ENCODE measurements at places on chromosomes 6 and 20. TPM values are rescaled to one million over a fixed set of nuclear protein-coding genes. Genes with fewer than 3 reads are reported as not detected.

GRCh38 chr6:20808439-20808838 is 274.2 kb downstream of the CDKAL1 start:
- DNase-seq = no peak

DNA sequence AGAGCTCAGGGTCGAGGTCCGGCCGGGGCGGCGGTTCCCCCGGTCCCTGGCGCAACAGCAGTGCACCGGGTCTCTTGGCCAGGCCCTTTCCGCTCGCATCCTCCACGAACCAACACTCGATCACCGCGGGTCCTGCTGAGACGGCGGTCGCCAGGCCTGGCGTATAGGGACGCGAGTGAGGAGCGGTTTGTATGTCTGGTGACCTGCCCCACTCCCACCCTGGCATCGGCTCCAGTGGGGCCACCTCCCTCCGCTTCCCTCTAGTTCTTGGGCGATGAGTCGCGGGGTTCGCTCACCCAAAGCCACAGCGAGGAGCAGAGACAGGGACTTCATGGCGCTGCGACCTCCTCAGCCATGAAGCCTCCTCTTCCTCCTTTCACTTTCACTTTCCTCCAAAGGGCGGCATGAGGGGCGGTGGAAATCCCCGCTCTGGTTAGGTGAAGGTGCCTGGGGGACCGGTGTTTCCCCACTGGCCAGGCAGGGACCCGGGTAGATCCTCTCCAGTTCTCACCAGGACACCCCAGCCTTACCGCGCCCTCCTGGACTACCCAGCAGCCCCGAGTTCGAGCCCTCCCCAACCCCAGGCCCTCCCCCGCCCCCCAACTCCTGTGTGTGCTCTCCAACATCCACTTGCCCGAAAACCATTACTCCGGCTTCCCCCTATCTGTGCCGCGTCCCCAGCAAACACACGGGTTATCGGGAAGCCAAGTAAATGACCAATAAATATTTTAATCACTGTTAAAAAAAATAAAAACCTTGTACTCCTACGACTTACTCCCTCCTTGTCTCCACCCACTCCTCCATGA is at the start of gene TAPBP:
TAPBP (minus strand) TSS at position 370 of the 806 bp plus-strand sequence; CDS start at position 333, 37 bp downstream.
- peak; percentile 69 for DNase-seq

DNA sequence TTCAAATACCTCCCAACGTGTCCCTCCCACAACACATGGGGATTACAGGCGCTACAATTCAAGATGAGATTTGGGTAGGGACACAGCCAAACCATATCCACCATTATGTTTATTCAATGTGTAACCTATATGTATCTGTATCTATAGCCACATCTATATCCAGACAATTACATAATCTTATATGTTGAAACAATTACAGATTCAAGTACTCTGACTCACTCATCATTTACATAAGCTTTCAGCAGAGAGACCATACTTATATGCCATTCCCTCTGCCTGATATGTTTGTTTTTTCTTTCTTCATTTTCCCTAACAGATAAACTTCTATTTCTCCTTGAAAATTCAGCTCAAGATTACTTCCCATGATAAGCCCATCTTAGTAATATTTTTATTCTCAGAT is 163.6 kb downstream of the LAMA2 start:
- DNase-seq = no peak

GRCh38 chr20:49913399-49914047 is 1.8 kb downstream of the SPATA2 start:
- no peak for DNase-seq

The BAK1 gene
- polyA plus RNA-seq = 20.3 TPM

Data from right lung (tissue), 10 donors.